ENCODE measurements at places on chromosomes 1 and 21.

DNA sequence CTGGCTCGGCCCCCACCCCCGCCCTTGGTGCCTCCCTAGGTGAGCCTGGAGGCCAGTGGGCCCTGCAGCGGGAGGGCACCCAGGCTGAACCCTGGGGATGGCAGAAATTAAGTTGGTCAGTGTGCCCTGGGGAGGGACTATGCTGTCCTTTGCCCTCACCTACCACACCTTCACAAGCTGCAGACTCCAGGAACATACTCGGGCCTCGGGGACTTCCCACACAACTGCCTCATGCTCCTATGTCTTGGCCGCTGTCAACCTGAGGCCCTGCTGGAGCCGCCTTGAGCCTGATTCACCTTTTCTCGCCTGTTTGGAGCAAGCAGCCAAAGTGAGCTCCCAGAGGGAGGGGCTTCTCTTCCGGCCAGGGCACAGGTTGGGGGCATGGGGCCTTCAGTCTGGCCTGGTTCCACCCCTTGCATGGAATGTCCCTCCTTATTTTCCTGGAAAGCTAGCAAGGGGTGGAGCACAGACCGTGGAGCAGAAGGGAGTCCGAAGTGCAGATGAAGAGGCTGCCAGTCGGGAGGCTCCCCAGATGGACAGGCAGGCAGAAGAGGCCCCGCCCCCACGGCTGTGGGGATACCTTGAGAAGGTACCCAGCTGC, 24.7 kb downstream of the KNCN start:
- DNase-seq, result no peak

DNA sequence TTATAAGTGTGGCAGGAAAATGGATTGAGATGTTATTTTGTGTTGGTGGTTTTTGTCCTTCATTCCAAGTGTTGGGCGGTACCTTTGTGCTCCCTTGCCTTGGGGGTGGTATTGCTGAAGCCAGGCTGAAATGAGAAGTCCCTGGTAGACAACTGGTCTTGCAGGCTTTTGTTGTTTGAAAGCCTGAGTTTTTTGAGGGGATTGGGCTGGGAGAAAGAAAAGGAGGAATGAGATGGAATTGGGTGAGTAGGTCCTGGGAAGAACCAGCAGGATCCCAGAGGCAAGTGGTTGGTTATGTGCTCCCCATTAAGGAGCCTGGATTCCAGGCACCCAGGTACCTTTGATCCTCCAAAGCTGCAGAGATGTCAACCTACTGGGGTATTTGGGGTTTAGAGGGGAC, 93.7 kb upstream of the SLC2A1 start:
- DNase-seq, result no peak

DNA sequence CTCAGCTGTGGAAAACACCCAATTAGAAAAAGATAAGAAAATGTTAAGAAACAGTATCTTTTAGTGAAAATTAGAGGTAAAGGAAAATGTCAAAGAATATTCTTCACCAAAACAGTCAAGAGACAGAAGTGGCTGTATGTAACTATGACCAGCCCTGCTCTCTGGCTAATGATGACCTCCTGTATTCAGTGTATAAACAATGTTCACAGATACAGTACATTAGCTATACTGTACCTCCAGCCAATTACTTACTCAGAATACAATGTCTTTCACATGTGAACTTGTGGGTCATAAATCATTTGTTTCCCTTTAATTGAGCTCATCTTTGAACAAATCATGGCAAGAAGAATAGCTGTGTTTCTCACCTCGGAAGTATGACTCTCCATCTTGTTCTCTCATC, 432.0 kb downstream of the LMO4 start:
- DNase-seq, result no peak

GRCh38 chr1:209704584-209704983, at the start of gene HSD11B1:
Gene HSD11B1, plus strand, starts transcription at chr1:209704846. Its CDS starts 97 bp downstream, at chr1:209704943.
- no peak for DNase-seq

- DNase-seq, result peak; percentile 6
These were observed 639 bp upstream of the DNAJB4 start for GRCh38 chr1:78003882-78004718.

GRCh38 chr21:36627242-36627641, 71.7 kb upstream of the SIM2 start:
- DNase-seq, result no peak

GRCh38 chr1:25700626-25701025, 84.0 kb downstream of the MAN1C1 start:
- DNase-seq, result no peak

DNA sequence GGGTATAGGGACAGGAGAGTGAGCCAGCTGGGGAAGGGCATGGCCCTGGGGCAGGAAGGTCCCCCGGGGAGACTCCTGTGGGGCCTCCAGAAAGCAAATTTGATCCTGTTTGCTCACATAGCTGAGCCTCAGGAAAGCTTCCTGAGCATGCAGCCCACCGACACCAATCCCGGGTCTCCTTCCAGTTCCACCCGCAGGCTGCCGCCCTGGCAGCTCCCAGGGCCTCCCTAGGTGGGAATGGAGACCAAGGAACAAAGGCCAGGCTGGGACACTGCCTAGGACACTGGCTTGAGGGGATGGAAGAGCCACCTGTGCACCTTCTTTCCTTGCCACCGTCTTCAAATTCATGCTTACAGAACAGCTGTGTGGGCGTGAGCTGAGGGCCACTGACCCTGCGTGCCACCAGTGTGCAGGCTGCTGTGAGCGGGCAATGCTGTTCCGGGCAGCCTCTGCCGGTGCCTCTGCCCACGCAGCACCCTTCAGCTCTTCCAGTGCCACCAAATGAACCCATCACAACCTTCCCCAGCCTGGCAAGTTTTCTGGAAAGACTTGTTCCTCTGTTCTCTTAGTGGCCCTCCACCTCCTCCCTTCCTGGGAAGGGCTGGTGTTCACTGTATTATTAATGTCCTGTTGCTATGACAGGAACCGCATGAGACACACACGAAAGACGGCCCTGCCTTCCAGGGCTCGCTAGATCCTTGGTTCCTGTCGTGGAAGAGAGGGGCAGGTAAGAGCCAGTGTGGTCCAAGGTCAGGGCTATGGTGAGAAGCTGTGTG, 53.6 kb downstream of the ACBD3 start:
- no peak for DNase-seq

DNA sequence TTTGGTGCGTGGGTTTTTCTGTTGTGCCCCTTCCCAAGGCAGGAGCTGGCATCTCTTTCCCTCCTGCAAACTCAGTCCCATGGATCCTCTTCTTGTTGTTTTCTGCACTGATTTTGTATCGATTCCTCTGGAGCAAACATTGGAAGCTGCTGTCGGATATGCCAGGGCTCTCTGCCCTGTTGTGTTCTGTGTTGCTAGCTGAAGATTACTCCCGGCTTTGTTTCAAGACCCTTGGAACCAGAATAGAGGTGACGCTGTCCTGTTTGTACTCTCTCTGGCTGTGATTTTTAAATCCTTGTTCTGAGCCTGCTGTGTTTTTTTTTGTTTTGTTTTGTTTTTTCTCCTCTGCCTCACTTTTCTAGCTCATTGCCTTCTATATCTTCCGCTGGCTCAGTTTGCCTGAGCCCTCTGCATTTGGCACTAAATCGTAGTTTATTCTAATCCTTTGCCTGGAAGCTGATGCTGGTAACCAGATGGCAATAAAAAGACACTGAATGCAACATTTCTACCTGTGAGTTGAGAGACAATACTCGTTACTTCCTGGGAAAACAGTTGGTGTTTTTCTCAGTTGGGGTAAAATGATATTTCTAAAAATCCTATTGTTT, 67.0 kb downstream of the BACH1 start:
- DNase-seq, result no peak

DNA sequence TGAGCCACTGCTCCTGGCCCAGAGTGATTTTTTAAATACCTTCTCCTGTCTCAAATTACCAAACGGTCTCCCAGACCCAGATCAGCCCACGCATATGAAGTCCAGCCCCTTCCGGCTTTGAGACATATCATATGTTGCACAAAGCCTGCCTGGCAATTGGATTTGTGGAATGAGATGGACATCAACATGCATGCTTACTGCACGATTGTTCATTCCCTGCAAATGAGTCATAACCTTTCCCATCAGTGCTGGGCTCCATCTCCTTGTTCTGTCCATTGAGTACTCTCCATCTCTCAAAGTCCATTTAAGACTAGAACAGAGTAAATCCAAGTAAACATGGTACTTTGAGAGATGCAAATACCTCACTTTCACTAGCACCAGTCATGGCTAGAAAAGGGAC, 612.2 kb upstream of the USP24 start:
- no peak for DNase-seq

DNA sequence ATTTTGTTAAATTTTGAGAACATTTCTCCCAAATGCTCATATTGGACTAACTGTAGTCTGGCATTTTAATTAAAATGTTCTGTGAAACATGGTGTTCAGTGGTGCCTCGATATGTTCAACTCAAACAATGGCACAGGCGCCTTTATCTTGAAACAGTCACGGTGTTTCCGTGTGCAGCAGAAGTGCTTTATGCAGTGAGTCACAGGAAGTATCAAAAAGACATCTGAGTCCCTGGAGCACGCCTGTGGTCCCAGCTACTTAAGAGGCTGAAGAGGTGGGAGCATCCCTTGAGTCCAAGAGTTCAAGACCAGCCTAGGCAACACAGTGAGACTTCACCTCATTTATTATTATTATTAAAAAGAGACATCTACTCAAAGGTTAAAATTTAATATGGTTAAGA, 52.2 kb downstream of the GREM2 start:
- DNase-seq, result no peak

GRCh38 chr1:168686666-168687065, 42.3 kb downstream of the DPT start:
- no peak for DNase-seq
